ENCODE measurements at places on chromosomes 13 and 19.

- DNase-seq, result no peak
Measured at GRCh38 chr13:39450176-39450575, 152.8 kb downstream of the LHFPL6 start.

DNA sequence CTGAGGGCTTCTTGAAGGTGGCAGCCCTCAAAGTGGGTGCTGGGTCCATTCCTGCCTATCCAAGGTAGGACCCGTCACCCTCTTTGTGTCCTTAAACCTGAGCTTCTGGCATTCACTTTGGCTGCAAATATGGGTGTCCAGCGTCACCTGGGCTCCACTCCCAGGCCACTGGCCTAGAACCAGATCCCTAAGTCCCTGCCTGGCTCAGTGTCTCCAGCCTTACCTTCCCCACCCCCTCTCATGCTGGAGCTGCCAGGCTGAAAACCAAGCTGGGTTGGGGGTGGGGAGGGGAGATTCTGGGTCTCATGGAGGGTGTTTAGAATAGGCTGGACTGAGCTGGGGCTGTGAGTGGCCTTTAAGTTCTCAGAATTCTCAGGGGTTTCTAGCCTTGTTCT, 12.4 kb downstream of the PDE4A start:
- DNase-seq, result no peak

GRCh38 chr19:7916103-7916954, 1.7 kb downstream of the TGFBR3L start:
- no peak for DNase-seq

DNA sequence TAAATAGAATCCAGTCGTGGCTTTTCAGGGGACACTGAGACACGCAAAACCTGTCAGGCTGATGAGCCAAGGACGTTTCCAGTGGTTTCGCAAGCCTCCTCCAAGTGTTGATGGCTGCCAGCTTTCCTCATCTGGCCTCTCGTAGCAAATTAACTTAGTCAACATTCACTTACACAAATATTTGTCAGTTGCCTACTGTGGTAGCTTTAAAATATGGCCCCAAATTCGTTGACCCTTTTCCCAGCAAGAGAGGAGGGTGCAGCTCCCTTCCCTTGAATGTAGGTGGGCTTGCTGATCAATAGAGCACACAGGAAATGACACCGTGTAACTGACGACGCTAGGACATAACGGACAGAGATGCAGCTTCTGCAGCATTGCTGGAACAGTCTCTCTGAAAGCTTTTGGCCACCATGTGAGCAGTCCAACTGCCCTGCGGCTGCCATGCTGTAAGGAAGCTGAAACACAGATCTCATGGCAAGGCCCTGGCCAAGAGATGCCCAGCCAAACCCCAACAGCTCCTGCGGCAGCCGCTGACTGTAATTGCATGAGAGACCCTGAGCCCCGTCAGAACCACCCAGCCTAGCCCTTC, 5.5 kb upstream of the RANBP3 start:
- no peak for DNase-seq

DNA sequence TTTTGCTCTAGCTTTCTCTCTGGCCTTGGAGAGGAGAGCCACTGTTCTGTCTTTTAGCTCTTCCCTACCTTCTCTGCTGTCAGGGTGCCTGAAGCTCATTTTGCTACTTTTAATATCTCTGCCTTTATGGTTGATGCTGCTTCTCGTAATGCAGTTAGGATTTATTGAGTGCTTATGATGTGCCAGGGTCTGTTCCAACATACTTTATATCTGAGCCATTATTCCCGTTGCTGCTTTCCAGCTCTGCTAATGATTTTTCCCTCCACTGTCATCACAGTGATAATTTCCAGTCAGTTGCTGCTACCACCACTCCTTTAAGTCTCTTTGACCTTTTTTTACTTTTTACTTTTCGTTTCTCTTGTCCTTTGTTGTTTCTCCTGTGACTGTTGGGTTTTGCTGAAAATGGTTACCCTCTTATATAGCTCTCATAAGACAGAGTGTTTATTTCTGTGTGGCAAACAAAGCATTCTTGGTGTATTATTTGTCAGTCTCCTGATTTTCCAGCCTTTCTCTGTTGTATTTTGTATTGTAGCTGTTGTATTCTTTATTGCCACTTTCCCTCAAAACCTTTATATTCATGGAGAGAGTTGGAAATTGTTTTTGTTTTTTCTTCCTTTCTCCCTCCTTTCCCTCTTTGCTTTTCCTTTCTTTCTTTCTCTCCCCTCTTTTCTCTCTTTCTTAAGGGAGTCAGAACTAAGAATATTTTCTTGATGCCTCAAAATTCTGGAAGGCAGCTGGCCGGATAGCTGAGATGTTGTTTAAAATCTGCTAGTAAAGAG, 37.4 kb downstream of the COG6 start:
- no peak for DNase-seq

- DNase-seq, result no peak
Measured at GRCh38 chr19:42317535-42317934, 4.4 kb downstream of the TMEM145 start.

- no peak for DNase-seq
Measured at GRCh38 chr13:24893863-24894262, 129.9 kb downstream of the RNF17 start.

DNA sequence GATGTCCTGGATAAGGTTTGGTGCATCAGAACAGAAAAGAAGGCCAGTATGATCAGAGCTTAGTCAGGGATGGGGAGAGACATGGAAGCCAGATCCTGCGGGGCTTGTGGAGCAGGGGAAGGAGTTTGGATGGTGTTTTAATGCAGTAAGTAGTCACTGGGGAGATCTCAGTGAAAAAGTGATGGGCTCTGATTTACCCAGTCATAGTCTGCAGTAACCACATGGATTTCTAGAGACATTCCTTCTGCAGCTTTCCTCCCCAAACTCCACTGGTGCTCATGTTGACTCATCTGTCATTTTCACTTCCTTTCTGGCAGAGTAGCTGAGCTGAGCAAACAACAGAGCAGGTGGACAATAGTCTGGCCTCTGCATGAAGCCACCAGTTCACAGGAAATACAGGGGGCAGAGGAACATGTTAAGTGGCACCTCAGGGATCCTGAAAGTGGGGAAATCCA, 144.1 kb downstream of the DPF1 start:
- DNase-seq, result peak; percentile 76

DNA sequence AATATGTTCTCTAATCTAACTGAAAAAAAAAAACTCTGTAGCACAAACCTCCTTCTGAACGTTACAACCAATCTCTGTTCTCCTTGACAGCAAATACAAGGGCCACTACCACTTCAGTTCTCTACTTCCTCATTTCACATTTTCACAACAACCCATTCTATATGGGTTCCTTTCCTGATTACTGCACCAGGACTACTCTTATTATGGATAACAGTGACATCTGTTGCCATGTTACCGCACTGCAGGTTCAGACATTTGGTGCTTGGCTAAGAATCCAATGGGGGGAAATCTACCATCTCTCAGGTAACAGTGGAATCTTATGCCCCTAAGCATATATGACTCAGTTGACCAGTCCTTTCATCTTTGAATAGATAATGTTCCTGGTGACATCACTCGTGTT, 11.6 kb upstream of the FPR3 start:
- DNase-seq, result no peak

Data from HFF-Myc (cell line).